Naive B cell (primary cell): ENCODE measurements at places on chromosomes 2 and 18.

DNA sequence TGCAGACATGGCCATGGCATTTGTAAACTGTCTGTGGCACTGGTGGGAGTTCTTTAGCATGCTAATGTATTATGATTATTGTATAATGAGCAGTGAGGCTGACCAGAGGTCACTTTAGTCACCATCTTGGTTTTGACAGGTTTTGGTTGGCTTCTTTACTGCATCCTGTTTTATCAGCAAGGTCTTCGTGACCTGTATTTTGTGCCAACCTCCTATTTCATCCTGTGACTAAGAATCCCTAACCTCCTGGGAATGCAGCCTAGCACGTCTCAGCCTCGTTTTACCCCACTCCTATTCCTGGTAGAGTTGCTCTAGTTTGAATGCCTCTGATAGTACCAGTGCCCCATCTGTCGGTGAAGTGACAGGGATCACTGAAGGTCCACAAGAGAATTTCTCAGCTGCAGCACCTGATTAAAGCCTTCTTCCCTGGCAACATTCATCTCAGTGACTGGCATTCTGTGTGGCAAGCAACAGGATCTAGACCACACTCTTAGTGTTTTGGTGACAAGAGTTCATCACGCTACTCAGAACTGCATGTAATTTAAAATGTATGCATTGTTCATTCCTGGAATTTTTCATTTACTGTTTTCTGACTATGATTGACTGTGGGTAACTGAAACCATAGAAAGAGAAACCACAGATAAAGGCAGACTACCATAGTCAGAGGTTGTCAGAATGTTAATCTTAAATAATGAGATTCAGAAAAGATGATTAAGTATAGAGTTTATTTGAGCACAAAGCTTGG, 43.0 kb upstream of the GPR39 start:
- DNase-seq = no peak

GRCh38 chr18:48064978-48065600, 134.6 kb upstream of the SMAD2 start:
- no peak for DNase-seq

DNA sequence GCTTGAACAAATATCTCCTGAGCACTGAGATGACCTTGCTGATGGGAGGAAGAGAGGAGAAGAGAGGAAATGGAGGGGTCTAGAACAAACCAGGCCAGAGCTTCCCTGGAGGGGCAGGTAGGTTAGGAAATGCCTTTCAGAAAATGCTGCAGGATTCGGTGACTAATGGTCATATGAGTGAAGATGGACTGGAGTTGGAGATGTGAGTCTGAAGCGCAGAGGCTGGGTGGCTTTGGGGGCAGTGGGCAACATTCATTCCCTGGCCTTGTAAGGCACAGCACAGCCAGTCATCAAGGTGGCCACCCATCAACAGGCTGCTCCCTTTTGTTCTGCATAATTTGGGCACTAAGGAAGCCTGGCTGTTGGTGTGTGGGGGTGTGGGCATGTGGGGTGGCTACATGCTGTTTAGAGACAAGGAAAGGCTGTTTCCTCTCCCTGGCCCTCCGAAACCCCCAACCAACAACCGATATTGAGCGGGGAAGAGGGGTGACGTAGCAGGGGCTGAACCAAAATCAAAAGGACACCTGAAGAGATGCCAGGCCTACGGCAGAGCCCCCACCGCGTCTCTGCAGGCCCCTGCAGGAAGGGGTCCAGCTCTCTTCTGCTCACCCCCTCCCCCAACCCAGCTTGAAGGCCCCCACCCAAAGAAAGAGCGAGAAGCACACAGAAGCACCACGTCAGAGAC, 1.5 kb downstream of the SLC30A3 start:
- no peak for DNase-seq

DNA sequence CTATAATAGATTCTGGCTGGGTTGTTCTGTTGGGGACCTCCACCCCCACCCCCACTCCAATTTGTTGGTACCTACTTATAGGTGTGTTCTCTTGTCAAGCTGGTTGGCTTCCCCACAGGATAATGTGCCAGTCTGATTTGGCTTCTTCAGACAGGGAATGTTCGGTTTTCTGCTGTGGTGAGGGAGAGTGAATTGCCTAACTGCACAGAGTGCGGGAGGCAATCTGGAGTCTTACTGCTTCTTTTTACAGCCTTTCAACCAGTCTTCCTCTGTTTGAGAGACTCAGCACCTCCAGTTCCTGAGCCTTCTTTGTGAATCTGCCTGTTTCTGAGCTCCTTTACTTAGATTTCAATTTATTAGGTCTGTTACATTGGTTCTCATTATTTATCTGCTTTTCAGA, 27.4 kb upstream of the SNORC start:
- no peak for DNase-seq

DNA sequence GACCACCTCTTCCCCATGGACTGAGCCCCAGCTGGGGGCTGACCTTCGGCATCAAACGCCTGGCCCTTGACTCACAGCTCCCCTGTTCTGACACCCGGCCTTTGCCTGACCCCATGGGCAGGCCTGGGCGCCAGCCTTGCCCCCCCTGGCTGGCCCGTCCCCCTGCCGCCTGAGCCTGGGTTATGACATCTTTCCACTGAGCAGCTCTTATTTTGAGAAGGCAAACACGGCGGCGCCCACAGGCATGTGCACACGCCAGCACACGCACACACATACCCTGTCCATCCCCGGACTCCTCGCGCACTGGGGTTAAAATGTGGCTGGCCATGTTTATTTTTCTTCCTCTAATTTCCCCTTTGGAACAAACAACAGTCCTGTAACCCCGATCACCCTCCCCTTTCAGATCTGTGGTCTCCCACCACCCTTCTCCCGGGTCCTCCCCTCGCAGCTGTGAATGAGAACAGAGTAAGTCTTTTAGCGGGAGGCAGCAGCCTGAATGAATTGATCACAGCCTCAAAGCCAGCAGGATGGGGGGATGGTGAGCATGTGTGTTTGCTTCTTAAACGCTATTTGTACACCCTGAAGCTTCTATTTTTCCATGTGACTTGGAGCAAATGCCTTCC, 11.8 kb upstream of the ATOH8 start:
- DNase-seq = no peak

DNA sequence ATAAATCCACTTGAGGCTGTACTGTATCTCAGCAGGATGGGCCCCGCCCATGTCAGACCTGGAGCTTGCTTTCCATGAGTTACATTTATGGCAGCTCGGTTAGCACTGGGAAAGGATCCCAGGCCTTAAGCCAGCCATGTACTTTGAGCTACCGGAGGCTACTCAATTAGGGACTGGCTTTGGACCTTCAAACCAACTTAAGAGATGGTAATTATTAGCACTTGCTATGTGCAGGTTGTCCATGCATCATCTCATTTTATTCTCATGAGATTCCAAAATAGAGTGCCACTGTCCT, 64.4 kb downstream of the ACTR2 start:
- DNase-seq = no peak

GRCh38 chr2:150495993-150496627, 8.6 kb upstream of the RND3 start:
- no peak for DNase-seq

- DNase-seq = no peak
Observed at GRCh38 chr2:15719566-15720313, 128.1 kb downstream of the DDX1 start.

DNA sequence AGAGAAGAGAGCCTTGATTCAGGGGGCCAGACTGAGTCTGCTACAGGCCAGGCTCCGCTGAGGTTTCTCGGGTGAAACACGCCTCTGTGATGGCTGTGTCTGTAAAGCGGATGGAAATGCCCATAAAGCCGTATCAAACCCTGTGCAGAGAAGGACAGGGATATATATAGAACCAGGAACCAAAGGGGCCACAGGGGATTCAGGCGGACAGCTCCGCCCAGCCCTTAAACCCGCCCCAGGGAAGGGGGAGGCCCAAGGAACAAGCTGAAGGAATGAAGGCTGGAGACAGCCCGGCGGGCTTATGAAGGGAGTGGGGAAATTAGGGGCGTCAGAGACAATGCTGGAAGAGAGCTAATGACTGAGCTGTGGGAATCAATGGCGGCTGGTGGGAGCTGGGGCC, 42.1 kb downstream of the NHEJ1 start:
- no peak for DNase-seq

GRCh38 chr18:51275712-51276476, 78.4 kb upstream of the MEX3C start:
- no peak for DNase-seq

GRCh38 chr2:180191432-180192124, 184.5 kb upstream of the CWC22 start:
- DNase-seq = no peak

DNA sequence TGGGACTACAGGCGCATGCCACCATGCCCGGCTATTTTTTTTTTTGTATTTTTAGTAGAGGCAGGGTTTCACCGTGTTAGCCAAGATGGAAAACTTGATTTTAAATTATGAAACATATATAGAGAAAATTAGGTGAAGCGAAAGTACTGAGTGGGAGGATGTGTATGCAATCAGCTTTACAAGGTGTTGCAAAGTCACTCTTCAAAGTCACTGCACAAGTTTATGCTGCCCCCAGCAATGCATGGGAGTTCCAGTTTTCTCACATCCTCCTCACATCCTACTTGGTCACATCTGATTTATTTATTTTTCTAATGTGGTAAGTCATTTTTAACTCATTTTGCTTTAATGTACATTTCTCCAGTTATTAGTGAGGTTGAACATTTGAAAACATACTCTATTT, 49.2 kb upstream of the CHN1 start:
- no peak for DNase-seq

GRCh38 chr2:129849559-129850160, 129.8 kb upstream of the RAB6C start:
- DNase-seq = peak; percentile 52

DNA sequence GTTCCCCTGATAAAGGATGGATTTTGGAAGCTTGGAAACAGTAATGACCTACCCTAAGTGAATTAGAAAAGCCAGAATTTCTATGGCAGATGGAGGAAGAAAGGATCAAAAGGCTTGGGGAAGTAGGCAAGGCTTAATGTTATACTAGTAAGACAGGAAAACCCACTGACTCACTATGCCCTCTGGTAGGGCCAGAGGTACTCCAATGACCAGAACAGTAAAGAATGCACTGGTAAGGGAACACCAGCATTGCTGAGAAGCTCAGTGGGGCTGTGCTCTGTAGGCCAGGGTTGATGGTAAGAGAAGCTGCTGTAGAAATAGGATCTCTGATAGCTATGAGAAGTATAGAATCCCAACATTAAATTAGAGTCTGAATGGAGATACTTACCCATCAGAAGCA, 126.4 kb downstream of the GFPT1 start:
- DNase-seq = no peak

DNA sequence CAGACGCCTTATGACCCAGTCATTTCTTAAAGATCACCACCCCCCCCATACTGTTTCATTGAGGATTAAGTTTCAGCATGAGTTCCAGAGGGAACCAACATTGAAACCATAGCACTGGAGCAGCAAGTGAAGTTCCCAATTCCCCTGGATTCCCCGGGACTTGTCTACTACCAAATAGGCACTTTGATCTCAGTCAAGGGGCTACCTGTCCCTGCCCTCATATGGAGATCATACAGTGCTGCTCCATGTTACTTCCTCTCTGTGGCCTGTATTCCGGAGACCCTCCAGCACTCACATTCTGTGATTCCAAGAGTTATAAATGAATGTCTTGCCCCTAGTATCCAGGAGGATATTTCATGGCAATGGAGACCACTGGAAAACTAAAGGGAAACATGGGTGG, 42.5 kb downstream of the RNF144A start:
- DNase-seq = no peak

- no peak for DNase-seq
Observed at GRCh38 chr2:145593280-145593679, 1073.4 kb upstream of the ZEB2 start.

GRCh38 chr2:26635401-26635800, 5.8 kb downstream of the CIB4 start:
- DNase-seq = no peak

DNA sequence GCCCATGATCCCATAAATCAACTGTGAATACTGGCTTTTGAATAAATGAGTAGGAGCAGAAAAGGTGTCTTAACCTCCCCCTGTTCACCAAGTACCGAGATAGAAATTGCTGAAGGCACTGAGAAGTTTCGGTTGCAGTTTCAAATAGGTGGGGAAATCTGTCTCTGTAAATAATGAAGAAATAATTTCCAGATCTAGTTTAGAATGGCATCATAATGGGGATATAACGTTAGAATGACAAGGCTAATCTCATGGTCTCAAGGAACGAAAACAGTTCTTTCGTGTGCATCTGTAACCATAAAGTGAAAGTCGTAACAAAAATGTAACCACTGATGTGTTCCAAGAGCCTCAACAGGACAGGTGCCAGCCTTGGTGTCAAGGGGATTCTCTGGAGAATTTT, 49.9 kb upstream of the TMEM18 start:
- no peak for DNase-seq

DNA sequence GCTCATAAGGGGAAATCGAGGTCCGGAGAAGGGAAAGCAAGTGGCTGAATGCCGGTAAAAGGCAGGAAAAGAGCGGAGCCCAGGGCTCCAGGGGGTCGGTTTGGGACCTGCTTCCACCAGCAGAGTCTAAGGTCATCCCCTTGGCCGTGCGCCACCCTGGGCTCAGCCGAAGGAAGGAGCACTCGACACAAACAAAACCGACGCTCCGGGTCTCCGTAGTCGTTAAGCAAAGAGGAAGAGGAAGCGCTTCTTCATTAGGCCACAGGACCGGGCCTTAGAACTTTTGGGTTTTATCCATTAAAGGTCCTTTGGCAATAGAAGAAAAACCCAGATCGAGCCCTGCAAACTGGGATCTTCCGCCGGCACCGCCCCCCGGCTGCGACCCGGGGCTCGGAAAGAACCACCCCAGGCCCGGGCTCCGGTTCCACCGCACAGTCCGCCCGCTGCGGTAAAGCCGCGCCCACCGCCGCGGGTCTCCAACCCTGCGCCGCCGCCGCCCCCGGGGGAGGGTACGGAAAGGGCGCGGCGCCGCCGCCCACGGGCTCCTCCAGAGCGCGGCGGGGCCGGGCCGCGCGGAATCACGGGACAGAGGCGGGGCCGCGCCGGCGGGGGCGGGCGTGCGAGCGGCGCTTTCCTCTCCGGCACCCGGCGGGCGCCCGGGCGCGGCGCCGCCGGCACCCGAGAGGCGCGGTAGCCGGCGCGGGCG, at the start of gene TTL:
Gene TTL, plus strand, starts transcription at position 629 of the 706 bp plus-strand sequence. CDS start 189 bp downstream, outside the sequence.
- DNase-seq = peak; percentile 89
